ENCODE measurements at places on chromosomes 4 and X. TPM values are rescaled to one million over a fixed set of nuclear protein-coding genes. Genes with fewer than 3 reads are reported as not detected.

GRCh38 chr4:114964026-114964425, 149.4 kb downstream of the NDST4 start:
- no peak overlapping the region for H3K4me3 ChIP-seq
- no peaks in the 10 kb centered on the region for H3K4me1 ChIP-seq
- H3K27ac ChIP-seq, result no peak overlapping the region
- no peaks in the 10 kb centered on the region for H3K27me3 ChIP-seq

Gene MAP7D2
- total RNA-seq, result 4.4 TPM

Gene SHROOM2
- total RNA-seq, result 10.3 TPM

GRCh38 chr4:5034206-5034605, 14.9 kb upstream of the CYTL1 start:
- no peak for DNase-seq
- no peaks in the 10 kb centered on the region for H3K27me3 ChIP-seq
- H3K36me3 ChIP-seq, result no peaks in the 10 kb centered on the region
- H3K27ac ChIP-seq, result no peak overlapping the region

DNA sequence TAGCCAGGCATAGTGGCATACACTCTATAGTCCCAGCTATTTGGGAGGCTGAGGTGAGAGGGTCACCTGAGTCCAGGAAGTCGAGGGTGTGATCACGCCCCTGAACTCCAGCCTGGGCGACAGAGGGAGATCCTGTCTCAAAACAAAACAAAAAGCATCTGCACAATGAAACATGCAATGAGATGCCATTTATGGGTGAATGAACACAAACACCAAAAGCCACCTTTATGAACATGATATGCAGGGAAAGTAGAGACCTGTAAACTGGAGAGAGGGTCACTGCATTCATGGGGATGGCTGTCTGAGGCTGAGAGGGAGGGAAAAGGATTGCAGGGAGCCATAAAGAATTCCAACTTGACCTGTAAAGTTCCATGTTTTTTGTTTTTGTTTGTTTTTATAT, 70.7 kb downstream of the EVC start:
- no peaks in the 10 kb centered on the region for H3K36me3 ChIP-seq
- no peak for DNase-seq
- no peak overlapping the region for H3K4me3 ChIP-seq
- no peak overlapping the region for H3K27ac ChIP-seq
